ENCODE measurements at places on chromosomes 12 and 14.

DNA sequence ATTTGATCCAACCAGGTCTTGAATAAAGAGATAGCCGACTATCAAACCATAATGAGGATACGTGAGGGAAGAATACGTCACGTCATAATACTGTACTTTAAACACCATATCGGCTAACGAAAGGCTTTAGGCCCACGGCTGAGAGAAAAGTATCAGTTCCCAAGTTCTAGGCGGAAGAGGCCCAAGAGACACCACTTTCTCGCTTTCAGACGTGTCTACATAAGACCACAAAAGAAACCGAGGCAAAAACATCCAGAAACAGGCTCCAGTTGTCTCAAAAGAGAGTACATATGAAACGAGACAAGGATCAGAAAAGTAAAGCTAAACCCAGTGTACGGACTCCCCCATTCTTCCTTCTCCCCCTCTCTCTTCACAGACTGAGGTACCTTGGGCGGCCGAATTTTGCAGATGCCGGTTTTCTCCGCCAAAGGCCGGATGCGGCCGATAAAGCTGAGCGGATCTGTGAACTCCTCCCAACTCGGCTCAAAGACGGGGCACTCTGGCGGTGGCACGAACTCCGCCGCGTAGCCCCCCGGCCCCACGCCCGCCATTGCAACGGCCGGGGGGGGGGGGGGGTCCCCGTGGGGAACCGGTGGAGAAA is 479 bp downstream of the KDM5A start:
- no peak for DNase-seq

GRCh38 chr14:78566859-78567172 is 396.6 kb downstream of the NRXN3 start:
- DNase-seq = no peak

DNA sequence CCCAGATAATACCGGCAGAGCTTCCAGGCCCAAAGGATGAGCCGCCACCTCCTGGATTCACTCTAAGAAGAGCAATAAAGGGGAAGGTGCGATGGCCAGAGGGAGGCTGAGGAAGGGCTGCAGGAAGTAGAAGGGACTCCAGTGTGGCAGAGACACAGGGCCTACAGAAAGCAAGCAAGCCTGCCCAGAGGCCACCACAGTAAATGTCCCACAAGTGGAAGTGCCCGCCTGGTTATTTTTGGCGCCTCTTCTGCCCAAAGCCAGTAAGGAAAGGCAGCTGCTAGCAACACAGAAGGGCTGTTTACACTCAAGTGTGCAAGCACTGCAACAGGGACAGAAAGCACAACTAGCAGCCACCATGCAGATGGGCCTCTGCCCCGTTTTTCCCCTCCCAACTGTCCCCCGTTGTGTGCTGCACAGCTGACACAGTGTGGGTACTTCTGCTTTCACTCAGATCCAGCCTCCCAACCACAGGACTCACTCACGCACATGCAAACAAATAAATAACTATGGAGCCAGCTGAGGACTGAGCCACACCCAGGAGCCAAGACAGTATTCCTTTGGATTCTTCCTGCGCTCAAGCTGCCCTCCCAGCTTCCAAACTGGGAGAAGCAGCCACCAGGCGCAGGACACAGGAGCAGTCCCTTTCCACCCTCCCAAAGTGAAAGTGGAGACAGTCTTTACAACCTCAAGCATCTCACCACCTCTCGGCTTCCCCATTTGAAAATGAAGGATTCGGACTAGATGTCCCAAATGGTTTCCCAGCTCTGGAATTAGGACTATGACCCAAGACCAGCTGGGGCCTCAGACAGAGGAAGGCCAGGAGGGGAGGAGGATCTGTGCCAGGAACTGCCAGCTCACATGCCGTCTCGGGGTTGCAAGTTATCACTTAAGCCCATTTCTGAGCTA is 40.0 kb upstream of the PNMA1 start:
- DNase-seq = peak; percentile 65

DNA sequence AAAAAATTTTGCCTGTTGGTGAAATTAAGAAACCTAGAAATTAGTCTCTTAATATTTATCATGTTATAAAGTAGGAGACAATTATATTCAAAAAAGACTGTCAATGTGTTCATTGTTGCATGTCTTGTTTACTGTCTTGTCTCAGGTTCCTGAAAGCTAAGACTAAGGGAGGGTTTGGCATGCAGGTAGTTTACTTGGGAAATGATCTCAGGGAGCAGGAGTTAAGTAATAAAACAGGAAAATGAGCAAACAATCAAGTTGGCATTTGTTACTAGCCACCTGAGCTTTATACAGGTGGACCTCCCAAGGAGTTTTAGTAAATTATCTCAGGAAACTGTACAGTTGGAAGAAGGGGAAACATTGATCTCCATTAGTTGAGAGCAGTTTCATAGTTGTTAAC is 188.0 kb upstream of the MDGA2 start:
- DNase-seq = no peak

DNA sequence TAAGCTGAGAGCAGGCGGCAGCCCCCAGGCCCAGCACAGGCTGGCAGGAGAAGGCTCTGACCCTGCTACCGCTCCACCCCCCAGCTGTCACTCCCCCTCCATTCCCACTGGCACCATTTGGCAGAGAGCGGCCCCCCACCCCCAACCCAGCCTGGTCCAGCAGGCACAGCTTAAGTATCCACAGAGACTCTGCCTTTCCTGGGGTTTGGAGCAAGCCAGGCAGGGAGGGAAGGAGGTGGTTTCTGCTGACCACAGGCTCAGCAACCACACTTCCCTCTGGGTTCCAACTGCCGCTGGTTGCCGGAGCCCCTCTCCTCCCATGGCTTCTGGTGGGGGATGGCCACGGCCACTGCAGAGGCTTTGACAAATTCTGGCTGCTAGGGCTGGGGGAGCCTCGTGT is 30.5 kb upstream of the CCND2 start:
- DNase-seq = no peak

- no peak for DNase-seq
These were observed 36.4 kb downstream of the MDM2 start for GRCh38 chr12:68844318-68844745.

DNA sequence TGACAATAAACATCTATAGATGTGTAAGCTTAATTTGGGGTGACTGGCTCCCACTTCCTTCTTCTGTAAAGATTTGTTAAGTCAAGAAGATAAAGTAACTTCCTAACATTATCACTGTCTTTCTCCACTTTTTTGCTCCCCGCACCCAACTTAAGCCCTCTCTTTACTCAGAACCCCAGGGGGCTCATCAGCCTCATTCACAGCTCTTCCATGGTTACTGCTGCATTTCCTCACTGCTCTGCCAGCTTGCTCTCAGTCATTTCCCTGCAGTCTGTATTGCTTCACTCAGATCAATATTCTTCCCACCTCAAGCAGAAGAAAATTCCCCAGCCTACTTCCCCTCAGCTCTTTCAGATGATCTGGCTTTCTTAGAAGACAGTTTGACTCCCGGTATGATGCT is 102.0 kb downstream of the PIK3C2G start:
- DNase-seq = no peak

- no peak for DNase-seq
These were observed 103.6 kb downstream of the NTF3 start for GRCh38 chr12:5535541-5535940.
